ENCODE measurements at places on chromosomes 12 and 14.

GRCh38 chr14:101473795-101474562 lies 87.3 kb upstream of the DIO3 start:
- DNase-seq, result no peak

GRCh38 chr14:34423445-34423844 lies 38.6 kb downstream of the SPTSSA start:
- DNase-seq, result no peak

GRCh38 chr14:72318648-72319047 lies 386.4 kb downstream of the RGS6 start:
- no peak for DNase-seq

DNA sequence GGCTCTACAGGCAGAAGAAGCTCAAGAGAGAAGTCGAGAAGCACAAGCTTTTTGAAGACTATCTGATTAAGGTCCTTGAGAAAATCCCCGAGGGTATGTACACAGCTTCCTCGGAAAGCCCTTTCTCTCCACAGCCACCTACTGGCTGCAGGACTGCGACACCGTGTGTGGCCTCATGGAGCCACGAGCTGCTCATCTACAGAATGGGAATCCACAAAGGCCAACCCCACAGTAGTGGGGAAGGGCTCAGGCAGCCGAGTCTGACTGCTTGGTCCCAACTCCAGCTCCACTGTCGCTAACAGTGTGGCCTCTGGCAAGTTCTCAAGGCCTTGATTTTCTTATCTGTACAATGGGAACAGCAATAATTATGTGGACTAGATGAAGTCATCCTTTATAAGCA lies 2.5 kb downstream of the CCDC197 start:
- DNase-seq, result no peak

DNA sequence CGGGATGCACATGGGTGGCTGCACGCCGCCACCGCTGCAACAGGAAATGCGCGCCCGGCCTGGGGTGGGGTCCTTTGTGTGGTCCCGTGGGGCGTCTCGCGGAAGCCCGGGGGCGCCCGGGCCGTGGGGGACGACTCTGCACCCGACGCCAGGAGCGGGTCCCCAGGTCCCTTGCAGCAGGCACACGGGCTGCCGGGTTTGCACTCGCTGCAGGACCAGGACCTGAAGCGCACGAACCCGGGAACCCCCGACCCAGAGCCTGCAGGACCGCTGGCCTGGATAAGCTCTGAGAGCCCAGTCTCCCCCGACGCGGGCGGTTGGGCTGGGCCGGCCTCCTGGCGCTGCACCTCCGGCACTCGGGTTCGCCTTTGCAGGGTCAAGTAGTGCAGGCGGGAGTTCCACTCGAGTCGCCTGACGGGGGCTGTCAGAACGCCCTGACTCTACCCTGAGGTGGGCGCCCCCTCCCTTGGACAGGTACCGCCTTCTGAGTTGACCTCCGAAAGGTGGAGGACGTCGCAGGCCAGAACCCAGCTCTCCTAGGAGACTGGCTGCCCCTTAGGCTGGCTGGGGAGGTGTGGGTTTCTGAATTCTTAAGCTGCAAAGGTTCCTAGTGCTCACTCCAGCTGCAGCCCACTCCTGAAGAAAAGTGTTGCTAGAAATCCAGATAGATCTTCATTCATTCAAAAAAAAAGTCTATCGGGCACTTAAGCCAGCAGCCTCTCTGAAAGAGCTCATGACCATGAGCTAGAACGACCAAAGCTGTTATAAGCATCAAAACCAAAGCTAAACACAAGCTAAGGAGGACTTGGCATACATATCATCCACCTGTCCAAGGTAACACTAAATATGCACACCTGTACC lies 68.0 kb downstream of the RNF34 start:
- DNase-seq, result peak; percentile 30

DNA sequence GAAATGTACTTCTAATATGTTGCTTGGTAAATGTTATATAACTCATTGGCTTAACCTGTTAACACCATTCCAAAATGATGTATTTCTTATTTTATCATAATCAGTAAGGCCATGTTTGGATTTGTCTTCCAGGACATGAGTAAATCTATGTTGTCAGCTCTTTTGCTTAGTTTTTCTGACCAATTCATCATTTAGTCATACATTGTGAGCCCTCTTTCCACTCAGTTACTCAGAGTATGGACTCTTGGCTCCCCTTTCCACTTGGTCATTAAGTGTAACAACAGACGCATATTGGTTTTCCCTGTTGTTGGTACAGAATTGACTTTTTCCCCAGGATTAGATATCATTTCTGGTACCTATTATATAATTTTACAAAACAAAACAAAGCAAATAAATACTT lies 9.0 kb upstream of the CLEC4D start:
- no peak for DNase-seq

DNA sequence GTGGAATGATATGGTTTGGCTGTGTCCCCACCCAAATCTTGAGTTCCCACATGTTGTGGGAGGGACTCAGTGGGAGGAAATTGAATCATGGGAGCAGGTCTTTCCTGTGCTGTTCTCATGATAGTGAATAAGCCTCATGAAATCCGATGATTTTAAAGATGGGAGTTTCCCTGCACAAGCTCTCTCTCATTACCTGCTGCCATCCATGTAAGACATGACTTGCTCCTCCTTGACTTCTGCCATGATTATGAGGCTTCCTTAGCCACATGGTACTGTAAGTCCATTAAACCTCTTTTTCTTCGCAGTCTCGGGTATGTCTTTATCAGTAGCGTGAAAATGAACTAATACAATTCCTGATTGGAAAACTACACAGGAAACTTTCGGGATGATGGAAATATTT lies 100.5 kb downstream of the TSHR start:
- no peak for DNase-seq
